ENCODE measurements at places on chromosomes 2 and 18. TPM values are rescaled to one million over a fixed set of nuclear protein-coding genes. Genes with fewer than 3 reads are reported as not detected.

- DNase-seq: no peak
These were observed 20.6 kb downstream of the TEX44 start for GRCh38 chr2:231613331-231613662.

Gene CTNNA2
- polyA plus RNA-seq: not detected

- peak; percentile 62 for DNase-seq
These were observed 467.7 kb downstream of the EPHA4 start for GRCh38 chr2:221104361-221104811.

Gene GREB1
- polyA plus RNA-seq: 0.06 TPM

- DNase-seq: no peak
These were observed 90.4 kb downstream of the ZEB2 start for GRCh38 chr2:144429396-144430112.

Gene TMEM169
- polyA plus RNA-seq: 0.10 TPM

DNA sequence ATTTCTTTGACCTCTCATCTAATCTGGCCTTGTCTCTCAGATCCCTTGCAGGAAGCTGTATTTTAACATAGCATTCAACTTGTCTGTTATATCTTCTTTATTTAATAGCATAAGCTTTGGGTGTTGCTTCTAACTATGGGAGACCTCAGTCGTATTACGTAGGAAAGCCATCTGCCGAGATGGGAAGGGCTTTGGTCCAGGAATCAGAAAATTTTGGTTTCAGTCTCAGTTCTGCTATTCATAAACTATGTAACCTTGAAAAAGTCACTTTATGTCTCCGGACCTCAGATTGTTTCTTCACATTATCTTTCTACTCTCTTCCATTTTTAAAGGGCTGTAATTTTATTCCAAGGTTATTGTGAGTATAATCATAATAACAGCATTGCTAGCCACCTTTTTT is 297.7 kb downstream of the SATB2 start:
- DNase-seq: no peak

- DNase-seq: peak; percentile 77
These were observed 50.9 kb downstream of the ACTR2 start for GRCh38 chr2:65278531-65278981.

Gene RAX
- not detected for polyA plus RNA-seq

DNA sequence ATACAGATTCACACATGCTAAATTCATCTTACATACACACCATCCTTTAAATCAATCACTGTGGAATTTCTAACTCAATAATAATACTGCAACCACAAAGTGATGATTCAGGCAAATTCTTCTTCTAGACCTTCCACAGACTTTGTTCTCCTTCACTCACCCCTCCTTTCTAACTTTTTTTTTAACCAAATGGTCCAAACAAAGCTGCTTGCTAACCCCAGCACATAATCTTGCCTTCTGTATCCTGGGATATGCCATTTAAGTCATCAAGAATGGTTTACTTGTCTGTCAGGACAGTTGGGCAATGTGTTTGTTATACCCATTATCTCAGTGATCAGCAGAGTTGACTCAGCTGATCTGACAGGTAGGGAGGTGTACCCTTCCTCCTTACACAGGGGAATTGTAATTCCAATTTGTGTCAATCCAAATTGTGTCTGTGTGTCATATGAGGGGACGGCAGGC is 10.0 kb downstream of the SLC40A1 start:
- DNase-seq: peak; percentile 90

Gene NOSTRIN
- 0.46 TPM for polyA plus RNA-seq

DNA sequence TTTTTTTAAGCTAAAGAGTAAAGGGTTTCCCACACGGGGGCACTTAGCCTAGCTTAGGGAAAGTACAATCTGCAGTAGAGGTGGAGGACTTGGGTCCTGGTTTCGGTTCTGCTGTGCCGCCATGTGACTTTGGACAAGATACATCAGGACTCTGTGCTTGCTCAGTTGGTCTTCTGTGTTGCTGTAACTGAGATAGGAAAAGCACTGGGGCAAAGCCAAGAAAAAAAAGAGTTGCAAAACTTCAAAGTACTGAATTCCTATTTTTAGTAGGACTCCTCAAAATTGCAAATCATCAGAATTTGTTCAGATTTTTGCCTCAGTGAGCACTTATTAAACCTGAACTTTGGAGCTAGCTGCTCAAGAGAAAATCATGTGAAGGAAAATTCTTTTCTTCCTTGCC is 96.3 kb upstream of the STON1 start:
- no peak for DNase-seq

- no peak for DNase-seq
These were observed 317.1 kb upstream of the CWC22 start for GRCh38 chr2:180324182-180324581.

Gene DSG1
- not detected for polyA plus RNA-seq
